ENCODE measurements at places on chromosomes 12 and 14.

DNA sequence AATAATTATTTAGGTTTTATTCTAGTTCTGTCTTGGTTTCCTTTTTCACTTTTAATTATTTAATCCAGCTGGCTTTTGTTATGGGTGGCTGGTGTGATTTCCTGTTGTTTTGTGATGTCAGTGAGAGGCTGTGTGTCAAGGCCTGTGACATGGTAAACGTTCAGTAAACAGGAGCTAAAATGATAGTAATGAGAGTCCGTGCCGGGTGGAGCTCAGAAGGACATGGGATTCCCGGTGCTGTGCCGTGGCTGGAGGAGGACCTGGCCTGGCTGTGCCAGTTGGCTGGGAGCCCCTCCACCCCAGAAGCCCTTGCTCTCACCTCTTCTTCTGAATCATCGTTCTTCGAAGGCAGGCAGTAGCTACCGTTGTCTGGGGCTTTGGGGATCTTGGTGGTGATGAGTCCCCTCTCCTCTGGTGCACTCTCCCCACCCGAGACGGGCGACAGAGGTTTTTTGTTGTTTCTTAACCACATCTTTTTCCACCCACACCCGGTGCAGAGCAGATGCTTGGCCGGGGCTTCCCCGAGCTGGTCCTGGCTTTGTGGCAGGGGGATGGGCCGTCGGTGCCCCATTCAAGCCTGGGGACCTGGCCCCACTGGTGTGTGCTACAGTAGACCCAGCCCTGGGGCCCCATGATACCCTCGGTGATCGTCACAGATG is 29.1 kb downstream of the SH2B3 start:
- no peak for DNase-seq

DNA sequence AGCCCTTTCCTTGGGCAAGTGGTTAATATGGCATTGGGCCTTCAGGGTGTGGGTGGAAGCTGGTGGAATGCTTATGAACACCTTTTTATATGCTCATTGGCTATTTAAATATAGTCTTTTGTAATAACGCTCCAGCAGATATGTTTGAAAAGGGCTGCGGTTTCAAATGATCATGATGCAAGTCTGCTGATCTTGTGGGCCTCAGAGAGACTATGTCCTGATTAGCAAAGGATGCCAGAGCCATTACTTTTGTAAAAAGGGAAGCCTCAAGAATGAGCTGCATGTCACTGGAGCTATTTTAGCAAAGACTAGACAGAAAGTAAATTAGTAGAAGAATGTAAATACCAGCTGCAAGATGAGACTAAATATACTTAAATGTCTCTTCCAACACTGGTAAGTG is 200.5 kb downstream of the GXYLT1 start:
- DNase-seq, result no peak

DNA sequence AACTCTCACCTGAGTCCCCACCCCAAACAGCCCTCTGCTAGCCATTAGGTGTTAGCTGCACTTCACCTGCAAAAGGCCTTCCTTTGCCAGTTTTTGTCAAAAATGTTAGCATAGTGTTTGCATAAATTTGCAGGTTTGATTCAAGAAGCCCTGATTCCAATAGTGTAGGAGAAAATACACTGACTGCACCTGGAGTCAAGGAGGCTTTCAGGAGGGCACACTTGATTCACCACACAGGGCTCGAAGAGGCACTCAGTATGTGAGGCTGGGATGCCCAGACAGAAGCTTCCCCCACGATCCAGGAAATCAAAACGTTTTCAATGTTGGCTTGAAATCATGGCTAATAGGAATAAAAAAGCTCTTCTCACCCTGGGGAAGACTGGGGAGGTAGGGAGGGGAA is 40.5 kb upstream of the DDX11 start:
- DNase-seq, result no peak

DNA sequence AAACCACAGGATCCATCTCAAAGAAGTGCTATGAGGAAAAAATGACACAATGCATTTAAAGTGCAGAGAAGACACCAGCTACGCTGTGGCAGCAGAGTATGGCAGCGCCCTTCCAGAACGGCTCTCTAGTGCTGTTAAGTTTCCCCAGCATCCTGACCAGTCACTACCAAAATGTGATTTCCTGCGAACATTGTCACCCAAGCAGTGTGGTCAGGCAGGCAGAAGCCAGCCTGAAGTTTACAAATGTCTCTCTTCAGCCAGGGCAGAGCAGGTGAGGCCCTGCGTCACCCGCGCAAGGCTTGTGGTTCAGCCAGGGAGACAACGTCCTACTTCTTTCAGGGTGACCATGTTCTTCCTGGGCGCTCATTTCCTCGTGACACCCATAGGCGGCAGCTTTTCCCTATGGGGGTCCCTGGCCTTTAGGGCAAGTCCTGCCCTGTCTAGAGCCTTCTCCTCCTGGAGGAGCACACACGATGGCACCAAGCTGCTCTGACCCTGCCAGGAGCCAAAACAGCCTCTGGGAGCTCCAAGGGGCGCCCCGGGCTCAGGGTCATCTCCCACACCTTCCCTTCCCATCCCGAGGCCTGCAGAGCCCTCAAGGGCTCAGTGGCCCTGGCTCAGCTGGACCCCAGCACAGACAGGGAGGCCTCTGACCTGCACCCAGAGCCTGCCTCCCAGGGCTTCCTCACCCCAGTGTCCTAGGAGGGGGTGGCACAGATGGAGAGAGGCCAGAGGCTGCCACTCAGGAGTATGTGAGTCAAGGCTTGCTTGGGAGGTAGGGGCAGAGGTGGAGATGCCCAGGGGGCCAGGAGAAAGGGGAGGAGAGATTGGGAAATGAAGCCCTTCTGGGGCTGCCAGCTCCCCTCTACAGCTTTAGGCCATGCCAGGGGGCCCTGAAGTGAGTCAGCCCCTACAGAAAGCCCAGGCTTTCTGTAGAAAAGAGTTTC is 41.9 kb downstream of the PSMA6 start:
- DNase-seq, result no peak

DNA sequence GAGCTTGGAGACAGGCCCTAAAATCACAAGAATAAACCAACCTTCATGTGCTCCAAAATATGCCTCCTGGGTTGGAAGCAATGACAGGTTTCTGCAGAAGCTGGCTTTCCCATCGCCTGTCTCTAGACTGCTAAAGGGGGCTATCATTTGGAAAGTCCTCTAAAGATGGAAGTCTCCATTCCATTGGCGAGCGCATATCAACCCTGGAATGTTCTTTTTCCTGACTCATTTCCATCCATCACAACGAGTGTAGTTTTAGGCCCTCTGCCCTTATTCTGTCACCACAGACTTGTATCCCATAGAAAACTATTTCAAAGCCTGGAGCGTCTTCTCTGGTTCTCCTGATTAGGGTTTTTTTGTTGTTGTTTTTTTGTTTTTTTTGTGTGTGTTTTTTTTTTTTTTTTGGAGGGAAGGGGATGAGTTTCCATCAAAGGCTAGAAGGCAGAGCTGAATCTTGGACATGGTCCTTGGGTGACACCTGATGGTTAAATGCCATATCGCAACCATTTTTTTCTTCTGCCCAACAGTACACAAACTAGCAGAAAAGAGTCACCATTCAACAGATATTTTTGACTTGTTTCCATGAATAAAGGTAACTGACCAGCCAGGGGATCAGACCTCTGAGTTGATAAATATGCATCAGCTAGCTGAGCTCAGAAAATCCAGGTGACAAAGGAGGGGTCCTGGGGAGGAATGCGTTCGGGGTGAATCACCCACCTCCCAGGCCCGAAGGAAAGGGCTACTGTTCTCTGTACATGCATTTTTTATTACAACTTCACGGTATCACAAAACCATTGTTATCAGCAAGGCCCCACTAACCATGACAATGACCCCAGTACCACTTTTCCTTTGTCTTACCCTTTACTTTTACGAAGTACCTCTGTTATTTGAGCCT is 40.5 kb downstream of the KCNA5 start:
- peak; percentile 48 for DNase-seq

GRCh38 chr12:124813782-124814181 is 49.9 kb downstream of the SCARB1 start:
- no peak for DNase-seq

DNA sequence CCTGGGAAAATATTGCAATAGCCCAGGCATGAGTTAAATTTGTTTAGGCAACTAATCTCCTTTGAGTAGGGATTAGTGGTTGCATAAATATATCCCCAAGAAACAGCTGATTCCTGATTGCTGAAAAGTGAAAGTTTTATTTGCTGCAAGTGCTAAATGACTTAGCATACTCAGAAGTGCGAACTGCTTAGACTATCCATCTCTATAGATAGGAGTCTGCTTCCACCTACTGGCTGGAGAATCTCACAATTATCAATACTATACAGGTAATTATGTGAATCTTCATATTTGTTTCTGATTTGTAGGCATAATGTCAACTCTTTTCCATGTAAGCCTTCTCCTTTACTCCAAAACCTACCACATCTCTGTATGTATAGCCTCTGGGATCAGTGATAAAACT is 12.0 kb upstream of the SLCO1B3 start:
- DNase-seq, result peak; percentile 34

DNA sequence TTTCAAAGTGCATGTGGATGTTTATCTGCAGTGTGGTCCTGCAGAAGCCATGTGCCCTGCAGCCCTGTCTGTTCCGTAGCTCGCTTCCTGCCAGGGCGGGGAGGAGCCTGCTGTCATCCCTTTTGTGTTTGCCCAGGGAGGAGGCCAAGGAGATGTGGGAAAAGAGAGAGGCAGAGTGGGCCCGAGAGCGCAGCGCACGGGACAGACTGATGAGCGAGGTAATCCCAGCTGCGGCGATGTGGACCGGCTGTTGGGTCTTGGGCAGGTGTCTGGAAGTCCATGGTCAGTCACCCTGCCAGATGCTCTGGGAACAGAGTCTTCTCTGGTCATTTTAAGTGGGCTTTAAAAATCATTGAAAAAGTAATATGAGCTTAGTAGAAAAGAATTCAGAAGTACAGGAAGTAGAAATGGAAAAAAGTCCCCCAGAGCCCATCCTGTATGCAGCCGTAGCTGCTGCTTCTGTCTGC is 12.8 kb downstream of the TCHP start:
- no peak for DNase-seq

- no peak for DNase-seq
Observed at GRCh38 chr14:65042731-65043372, 56.2 kb downstream of the FNTB start.

DNA sequence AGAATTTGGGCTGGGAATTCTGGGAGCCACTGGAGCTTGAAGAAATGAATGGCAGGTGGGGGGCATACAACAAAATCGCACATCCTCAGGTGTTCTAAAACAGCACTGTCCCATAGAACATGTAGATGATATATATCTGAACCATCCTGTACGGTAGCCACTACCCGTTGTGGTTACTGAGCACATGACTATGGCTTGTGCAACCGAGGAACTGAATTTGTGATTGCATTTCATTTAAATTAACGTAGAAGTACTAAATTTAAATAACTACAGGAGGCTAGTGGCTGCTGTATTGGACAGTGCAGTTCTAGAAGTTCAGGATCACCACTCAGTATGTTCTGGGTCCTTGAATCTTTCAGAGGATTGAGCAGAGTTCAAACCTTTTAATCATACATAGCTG is 172.4 kb downstream of the PHETA1 start:
- no peak for DNase-seq

GRCh38 chr12:29780084-29780483 is 3.7 kb downstream of the TMTC1 start:
- no peak for DNase-seq

DNA sequence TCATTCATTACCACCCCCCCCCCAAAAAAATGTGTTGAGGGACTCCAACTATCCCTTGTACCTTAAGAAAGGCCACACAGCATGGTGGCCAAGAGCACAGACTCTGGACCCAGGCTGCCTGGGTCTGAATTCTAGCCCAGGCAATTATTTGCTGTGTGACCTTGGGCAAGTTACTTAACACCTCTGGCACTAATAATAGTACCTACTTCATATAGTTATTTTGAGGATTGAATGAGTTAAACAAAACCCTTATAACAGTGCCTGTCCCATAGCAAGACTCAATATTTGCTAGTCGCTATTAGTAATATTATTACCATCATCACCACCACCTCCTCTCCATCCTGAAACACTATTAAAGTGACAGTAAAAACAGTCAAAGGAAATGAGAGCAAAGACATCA is 37.2 kb downstream of the NT5DC3 start:
- DNase-seq, result no peak
